Panc1 (cell line): ENCODE measurements at places on chromosomes 7 and 10. TPM values are rescaled to one million over a fixed set of nuclear protein-coding genes. Genes with fewer than 3 reads are reported as not detected.

Gene SAMD9
- total RNA-seq = 6.0 TPM

- H3K36me3 ChIP-seq = no peaks in the 10 kb centered on the region
- DNase-seq = no peak
- H3K27me3 ChIP-seq = peaks cover 3% of the 10 kb centered on the region; the same call in 1 of the 2 replicates
- no peak overlapping the region for H3K4me3 ChIP-seq
- no peaks in the 10 kb centered on the region for H3K4me1 ChIP-seq
- H3K27ac ChIP-seq = no peak overlapping the region
Observed at GRCh38 chr7:93902777-93903423, 3.5 kb upstream of the GNGT1 start.

GRCh38 chr10:548238-548901 is 141.1 kb downstream of the DIP2C start:
- no peak for DNase-seq
- H3K27me3 ChIP-seq = no peaks in the 10 kb centered on the region
- H3K4me1 ChIP-seq = no peaks in the 10 kb centered on the region; the same call in 1 of the 2 replicates
- H3K4me3 ChIP-seq = no peak overlapping the region
- no peak overlapping the region for H3K27ac ChIP-seq

GRCh38 chr7:157516911-157517781 is 180.3 kb downstream of the DNAJB6 start:
- no peaks in the 10 kb centered on the region for H3K27me3 ChIP-seq
- no peak for DNase-seq
- no peak overlapping the region for H3K27ac ChIP-seq
- no peaks in the 10 kb centered on the region; the same call in 1 of the 2 replicates for H3K4me1 ChIP-seq
- no peaks in the 10 kb centered on the region for H3K36me3 ChIP-seq

DNA sequence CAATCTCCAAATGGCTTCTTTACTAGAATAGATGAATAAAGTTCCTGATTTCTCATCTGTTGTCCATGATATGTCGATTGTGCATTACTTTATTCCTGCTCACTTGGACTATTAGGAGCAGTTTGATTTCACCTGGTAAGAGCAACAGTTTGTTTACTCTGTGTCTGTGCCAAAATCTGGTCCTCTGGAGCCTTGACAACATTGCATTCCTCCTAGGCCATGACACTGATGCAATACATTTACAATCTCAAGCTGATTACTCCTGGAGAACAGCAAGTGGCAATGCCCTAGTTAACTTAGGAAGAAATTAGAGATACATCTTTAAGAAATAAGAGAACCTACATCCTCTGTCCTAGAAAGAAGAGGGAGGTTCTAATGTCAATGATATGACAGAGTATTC is 71.8 kb downstream of the SGCE start:
- no peak for DNase-seq
- H3K36me3 ChIP-seq = no peaks in the 10 kb centered on the region
- peak overlapping the region; percentile 12; the same call in 1 of the 2 replicates for H3K27ac ChIP-seq
- H3K4me1 ChIP-seq = no peaks in the 10 kb centered on the region

- 0 out of 2 replicates have a peak, but pooled peaks cover 3% of the 10 kb centered on the region for H3K36me3 ChIP-seq
- H3K27me3 ChIP-seq = no peaks in the 10 kb centered on the region
- no peak for DNase-seq
- H3K4me1 ChIP-seq = no peaks in the 10 kb centered on the region
- no peak overlapping the region for H3K27ac ChIP-seq
- H3K4me3 ChIP-seq = no peak overlapping the region
Observed at GRCh38 chr10:114868870-114869519, 47.4 kb downstream of the FHIP2A start.

GRCh38 chr10:10353326-10353868 is 664.3 kb upstream of the CELF2 start:
- no peak overlapping the region for H3K27ac ChIP-seq
- no peaks in the 10 kb centered on the region for H3K27me3 ChIP-seq
- no peaks in the 10 kb centered on the region for H3K4me1 ChIP-seq
- DNase-seq = no peak
- no peaks in the 10 kb centered on the region for H3K36me3 ChIP-seq
- H3K4me3 ChIP-seq = no peak overlapping the region

Gene NOD1
- total RNA-seq = 8.1 TPM

- H3K36me3 ChIP-seq = no peaks in the 10 kb centered on the region
- H3K27ac ChIP-seq = no peak overlapping the region
- peaks cover 3% of the 10 kb centered on the region for H3K27me3 ChIP-seq
- H3K4me1 ChIP-seq = no peaks in the 10 kb centered on the region
Observed at GRCh38 chr10:75778665-75779064, 347.2 kb downstream of the LRMDA start.

GRCh38 chr10:93064874-93065660 is 4.5 kb downstream of the CYP26C1 start:
- no peak overlapping the region for H3K27ac ChIP-seq
- H3K27me3 ChIP-seq = peaks cover 26% of the 10 kb centered on the region
- peaks cover 9% of the 10 kb centered on the region; the same call in 1 of the 2 replicates for H3K4me1 ChIP-seq
- no peak overlapping the region for H3K4me3 ChIP-seq

- peaks cover 2% of the 10 kb centered on the region; the same call in 1 of the 2 replicates for H3K36me3 ChIP-seq
- DNase-seq = no peak
- H3K27me3 ChIP-seq = no peaks in the 10 kb centered on the region; the same call in 1 of the 2 replicates
- H3K4me3 ChIP-seq = no peak overlapping the region
- H3K4me1 ChIP-seq = peaks cover 17% of the 10 kb centered on the region
- no peak overlapping the region for H3K27ac ChIP-seq
Observed at GRCh38 chr7:27198138-27198841, 1.6 kb downstream of the HOXA13 start.

GRCh38 chr7:29955799-29956486 is 33.7 kb downstream of the SCRN1 start:
- no peaks in the 10 kb centered on the region for H3K27me3 ChIP-seq
- H3K36me3 ChIP-seq = peaks cover 7% of the 10 kb centered on the region; the same call in 1 of the 2 replicates
- DNase-seq = no peak
- no peaks in the 10 kb centered on the region for H3K4me1 ChIP-seq
- no peak overlapping the region for H3K4me3 ChIP-seq
- no peak overlapping the region for H3K27ac ChIP-seq

- no peaks in the 10 kb centered on the region for H3K36me3 ChIP-seq
- no peaks in the 10 kb centered on the region for H3K4me1 ChIP-seq
- no peak for DNase-seq
- no peak overlapping the region for H3K27ac ChIP-seq
- H3K4me3 ChIP-seq = no peak overlapping the region
Observed at GRCh38 chr10:75672842-75673241, 241.4 kb downstream of the LRMDA start.

- H3K4me3 ChIP-seq = no peak overlapping the region
- no peaks in the 10 kb centered on the region for H3K36me3 ChIP-seq
- no peak for DNase-seq
Observed at GRCh38 chr7:1940402-1940786, 270.3 kb downstream of the ELFN1 start.

GRCh38 chr10:7511612-7512011 is 100.8 kb upstream of the SFMBT2 start:
- H3K4me3 ChIP-seq = no peak overlapping the region
- no peaks in the 10 kb centered on the region for H3K36me3 ChIP-seq
- no peak overlapping the region for H3K27ac ChIP-seq
- peaks cover 4% of the 10 kb centered on the region; the same call in 1 of the 2 replicates for H3K27me3 ChIP-seq

Gene CDH23
- 2.7 TPM for total RNA-seq

Gene ACBD7
- 1.8 TPM for total RNA-seq

GRCh38 chr10:66834802-66835201 is 91.0 kb upstream of the LRRTM3 start:
- H3K27me3 ChIP-seq = no peaks in the 10 kb centered on the region
- H3K4me1 ChIP-seq = no peaks in the 10 kb centered on the region
- no peak overlapping the region for H3K27ac ChIP-seq

Gene SLC18A3
- not detected for total RNA-seq

Gene FAM25A
- total RNA-seq = not detected

- peaks cover 17% of the 10 kb centered on the region for H3K4me1 ChIP-seq
- peaks cover 21% of the 10 kb centered on the region for H3K36me3 ChIP-seq
- no peak for DNase-seq
- peak overlapping the region; percentile 94 for H3K4me3 ChIP-seq
- no peaks in the 10 kb centered on the region for H3K27me3 ChIP-seq
Observed at GRCh38 chr7:92244808-92245486, 767 bp downstream of the KRIT1 start.

DNA sequence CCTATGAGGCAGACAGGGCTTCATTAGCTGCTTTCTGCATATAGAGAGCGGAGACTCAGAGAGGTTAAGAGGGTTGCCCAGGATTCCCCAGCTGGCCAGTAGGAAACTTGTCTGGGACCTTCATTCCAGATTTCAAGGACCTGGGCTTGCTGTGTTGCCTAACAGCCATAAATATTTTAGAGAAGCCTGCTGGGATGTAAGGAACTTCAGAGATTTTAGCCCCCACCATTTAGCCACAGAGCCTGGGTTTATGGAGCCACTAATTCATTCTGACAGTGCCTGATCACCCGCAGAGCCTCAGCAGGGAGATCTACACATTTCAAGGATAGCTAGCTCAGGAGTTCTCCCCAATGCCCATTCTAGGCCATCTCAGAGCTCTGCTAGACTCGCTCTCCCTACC is 56.6 kb upstream of the TRUB1 start:
- H3K27me3 ChIP-seq = no peaks in the 10 kb centered on the region
- peaks cover 8% of the 10 kb centered on the region for H3K4me1 ChIP-seq
- H3K36me3 ChIP-seq = no peaks in the 10 kb centered on the region

Gene CLEC5A
- total RNA-seq = not detected

Gene CADPS2
- 1.6 TPM for total RNA-seq

GRCh38 chr7:150945171-150945852 is 32.8 kb downstream of the KCNH2 start:
- no peaks in the 10 kb centered on the region for H3K36me3 ChIP-seq
- H3K27ac ChIP-seq = no peak overlapping the region
- H3K4me3 ChIP-seq = no peak overlapping the region
- no peaks in the 10 kb centered on the region for H3K27me3 ChIP-seq
- DNase-seq = no peak
- H3K4me1 ChIP-seq = no peaks in the 10 kb centered on the region

DNA sequence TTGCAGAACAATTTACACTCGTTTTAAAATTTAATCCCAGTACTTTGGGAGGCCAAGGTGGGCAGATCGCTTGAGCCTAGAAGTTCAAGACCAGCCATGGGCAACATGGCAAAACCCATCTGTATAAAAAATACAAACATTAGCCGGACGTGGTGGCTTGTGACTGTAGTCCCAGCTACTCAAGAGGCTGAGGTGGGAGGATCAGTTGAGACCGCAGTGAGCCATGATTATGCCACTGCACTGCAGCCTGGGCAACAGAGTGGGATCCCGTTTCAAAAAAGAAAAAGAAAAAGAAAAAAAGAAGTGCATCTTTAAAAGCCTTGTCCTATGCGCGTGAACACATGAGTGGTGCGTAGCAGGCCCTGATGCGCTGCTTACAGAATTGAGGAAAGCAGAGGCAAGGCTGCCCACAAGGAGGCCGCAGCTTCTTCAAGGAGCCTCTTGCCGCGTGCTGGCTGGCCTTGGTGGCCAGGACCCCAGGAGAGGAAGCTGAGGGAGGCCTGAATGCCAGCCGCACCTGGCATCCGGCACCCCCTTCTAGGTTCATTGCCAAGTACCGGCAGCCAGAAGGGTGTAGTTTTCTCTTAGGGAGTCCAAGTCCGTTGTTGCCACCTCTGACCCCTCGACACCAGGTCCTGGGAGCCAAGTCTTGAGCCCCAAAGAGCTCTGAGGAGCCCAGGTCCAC is 124.5 kb downstream of the UBE2H start:
- H3K27me3 ChIP-seq = no peaks in the 10 kb centered on the region
- peaks cover 22% of the 10 kb centered on the region for H3K4me1 ChIP-seq
- no peak overlapping the region for H3K4me3 ChIP-seq
- no peaks in the 10 kb centered on the region for H3K36me3 ChIP-seq
- DNase-seq = no peak

- no peaks in the 10 kb centered on the region for H3K27me3 ChIP-seq
- H3K27ac ChIP-seq = peak overlapping the region; percentile 68; the same call in 1 of the 2 replicates
- H3K4me3 ChIP-seq = no peak overlapping the region
- H3K4me1 ChIP-seq = peaks cover 8% of the 10 kb centered on the region; the same call in 1 of the 2 replicates
Observed at GRCh38 chr10:61635471-61635870, 27.3 kb upstream of the CABCOCO1 start.

GRCh38 chr7:134766779-134767519 is 12.5 kb upstream of the CALD1 start:
- H3K27me3 ChIP-seq = no peaks in the 10 kb centered on the region
- no peaks in the 10 kb centered on the region for H3K4me1 ChIP-seq
- H3K27ac ChIP-seq = no peak overlapping the region

DNA sequence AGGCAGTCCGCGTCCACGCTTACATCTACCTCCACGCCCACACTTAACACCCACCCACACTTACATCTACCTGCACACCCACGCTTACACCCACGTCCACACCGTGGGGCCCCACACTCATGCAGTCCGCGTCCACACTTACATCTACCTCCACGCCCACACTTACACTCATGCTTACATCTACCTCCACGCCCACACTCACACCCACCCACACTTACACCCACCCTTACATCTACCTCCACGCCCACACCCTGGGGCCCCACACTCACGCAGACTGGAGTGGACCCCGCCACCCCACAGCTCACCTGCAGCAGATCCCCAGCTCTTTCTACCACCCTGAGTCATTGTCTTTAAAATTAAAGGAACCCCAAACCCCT is 32.4 kb upstream of the PWWP2B start:
- no peak overlapping the region for H3K4me3 ChIP-seq
- DNase-seq = no peak
- no peaks in the 10 kb centered on the region for H3K4me1 ChIP-seq
- no peak overlapping the region for H3K27ac ChIP-seq
- H3K36me3 ChIP-seq = no peaks in the 10 kb centered on the region
- H3K27me3 ChIP-seq = no peaks in the 10 kb centered on the region

- no peak overlapping the region for H3K4me3 ChIP-seq
- H3K36me3 ChIP-seq = no peaks in the 10 kb centered on the region
- no peaks in the 10 kb centered on the region; the same call in 1 of the 2 replicates for H3K27me3 ChIP-seq
- no peaks in the 10 kb centered on the region for H3K4me1 ChIP-seq
- no peak for DNase-seq
- H3K27ac ChIP-seq = no peak overlapping the region
Observed at GRCh38 chr7:55649238-55649637, 76.9 kb upstream of the VOPP1 start.

- no peak for DNase-seq
- H3K36me3 ChIP-seq = no peaks in the 10 kb centered on the region
- no peak overlapping the region for H3K27ac ChIP-seq
- H3K4me1 ChIP-seq = no peaks in the 10 kb centered on the region
Observed at GRCh38 chr10:27526242-27526641, 22.1 kb downstream of the RAB18 start.

GRCh38 chr7:132893560-132893959 is 188.3 kb downstream of the CHCHD3 start:
- no peaks in the 10 kb centered on the region for H3K36me3 ChIP-seq
- H3K27me3 ChIP-seq = no peaks in the 10 kb centered on the region
